ENCODE measurements at places on chromosomes 16 and 17.
A peak's percentile ranks its signal among the peaks of the same experiment; 100 is the strongest.

- no peak for DNase-seq
Observed at GRCh38 chr17:64331931-64332493, 58.6 kb downstream of the PECAM1 start.

DNA sequence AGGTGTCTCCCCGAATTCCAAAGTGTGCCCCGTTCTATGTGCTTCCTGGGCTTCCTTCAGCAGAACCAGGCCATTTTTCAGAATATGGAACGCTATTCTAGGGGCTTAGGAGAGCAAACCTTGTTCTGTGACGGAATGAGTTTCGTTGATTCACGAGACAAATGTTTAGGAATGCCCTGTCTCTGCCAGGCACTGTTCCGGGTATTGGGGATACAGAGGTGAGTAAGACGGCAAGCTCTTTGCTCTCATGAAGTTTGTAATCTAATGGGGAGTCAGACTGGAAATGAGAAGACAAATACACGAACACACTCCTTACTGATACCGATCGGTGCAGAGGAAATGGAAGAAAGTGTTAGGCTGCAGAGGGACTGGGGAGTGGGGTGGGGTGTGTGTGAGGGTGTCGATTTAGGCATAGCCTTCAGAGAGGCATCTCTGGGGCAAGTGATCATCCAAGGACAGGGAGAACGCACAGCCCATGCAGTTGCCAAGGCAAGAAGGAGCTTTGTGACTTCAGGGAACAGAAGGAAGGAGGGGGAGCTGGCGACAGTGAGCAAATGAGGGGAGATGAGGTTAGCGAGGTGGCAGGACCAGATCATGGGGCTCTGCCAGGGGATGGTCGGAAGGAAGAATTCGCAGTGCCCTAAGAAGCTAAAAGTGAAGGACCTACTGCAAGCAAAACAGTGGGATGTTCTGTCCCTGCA lies 189.6 kb downstream of the MSI2 start:
- no peak for DNase-seq

DNA sequence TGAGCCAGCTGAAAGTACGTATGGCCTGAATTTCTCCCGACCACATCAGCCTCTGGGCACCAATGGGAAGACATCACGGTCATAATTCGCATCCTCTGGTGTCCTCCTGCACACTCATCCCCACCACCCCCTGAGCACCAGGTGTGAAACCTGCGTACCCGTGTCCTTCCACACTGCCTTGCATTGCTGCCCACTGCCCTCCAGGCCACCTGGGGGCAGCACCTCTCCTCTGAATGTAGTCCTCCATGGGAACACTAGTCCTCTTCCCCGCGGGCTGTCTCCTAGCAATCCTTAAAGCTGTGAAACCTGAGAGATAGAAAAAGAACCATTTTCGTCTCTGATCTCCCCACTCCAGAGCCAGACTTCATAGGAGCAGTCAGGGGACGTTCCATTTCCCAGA lies 125.5 kb downstream of the ZNF18 start:
- DNase-seq, result no peak

- no peak for DNase-seq
Observed at GRCh38 chr17:9636501-9636900, 8.8 kb upstream of the USP43 start.

- no peak for DNase-seq
Observed at GRCh38 chr17:64254755-64255154, 8.3 kb downstream of the TEX2 start.

DNA sequence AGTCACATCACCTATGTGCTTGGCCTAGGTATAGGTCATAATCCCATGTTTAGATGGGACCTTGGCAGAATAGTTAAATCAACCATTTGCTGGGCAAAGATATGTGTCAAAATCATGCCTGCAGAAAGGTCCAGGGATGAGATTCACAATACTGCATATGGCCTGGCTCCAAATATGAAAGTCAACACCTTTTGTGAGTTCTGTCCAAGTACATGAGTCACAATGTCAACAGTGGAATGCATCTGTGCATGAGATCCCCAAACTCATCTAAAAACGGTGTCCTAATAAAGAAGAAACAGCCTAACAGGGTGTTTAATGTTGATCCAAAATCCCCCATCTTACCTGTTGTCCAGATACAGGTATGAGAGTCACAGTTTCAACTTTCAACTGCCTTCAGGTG lies 1847.5 kb downstream of the TP53TG3F start:
- DNase-seq, result no peak

DNA sequence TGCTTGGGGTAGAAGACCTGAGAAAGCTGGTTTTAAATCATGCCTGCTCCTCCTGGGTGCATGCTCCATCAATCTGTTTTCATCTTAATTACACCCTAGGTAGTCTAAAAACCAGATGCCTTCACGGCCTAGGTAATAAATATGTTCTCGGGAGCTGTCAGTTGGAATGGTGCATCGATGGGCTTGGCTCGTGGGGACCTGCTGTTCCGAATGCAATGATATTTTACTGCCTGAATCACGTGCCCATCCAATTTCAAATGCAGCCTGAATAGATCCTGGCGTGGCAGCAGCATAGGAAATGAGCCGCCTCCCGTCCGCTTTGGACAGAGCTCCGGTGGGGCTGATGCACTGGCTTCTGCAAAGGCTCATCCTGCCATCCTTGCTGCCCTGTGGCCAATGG lies 18.8 kb upstream of the FAAP100 start:
- DNase-seq, result no peak

DNA sequence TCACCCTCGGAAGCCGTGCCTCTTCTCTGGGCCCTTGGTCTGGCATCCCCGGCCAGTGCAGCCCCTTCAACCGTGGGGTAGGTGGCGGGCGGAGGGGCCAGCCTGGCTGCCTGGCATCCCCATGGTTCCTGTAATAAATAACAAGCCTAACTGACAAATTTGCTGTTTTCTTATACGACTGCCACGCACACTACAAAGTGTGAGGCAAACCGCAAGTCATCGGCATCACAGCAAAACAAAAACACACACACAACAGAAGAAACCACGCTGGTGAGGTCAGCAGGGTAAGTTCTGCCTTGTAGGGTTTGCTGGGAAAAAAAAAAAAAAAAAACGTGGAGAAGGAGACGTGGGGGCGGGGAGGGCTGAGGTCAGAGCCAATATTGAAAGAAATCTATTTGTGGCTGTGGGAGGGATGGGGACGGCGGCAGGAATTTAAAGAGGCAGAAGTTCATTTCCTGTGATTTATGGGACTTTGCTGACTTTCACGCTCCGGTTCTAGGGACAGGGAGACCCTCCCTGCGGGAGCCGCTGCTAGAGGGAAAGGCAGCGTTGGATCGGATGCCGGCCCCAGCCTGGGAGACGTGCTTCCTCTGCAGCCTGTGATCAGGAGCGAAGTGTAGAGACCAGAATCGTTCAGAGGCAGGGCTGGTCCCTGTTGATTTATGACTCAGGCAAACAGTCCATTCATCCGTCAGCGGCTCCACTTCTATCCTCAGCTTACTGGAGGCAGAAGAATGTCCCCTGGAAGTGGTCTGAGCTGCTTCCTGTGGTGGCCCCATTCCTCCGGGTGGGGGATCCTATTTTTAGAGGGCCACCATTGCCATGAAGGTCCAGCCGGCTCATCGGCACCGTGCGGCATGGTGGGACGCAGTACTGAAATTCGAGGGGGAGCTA lies 162.8 kb downstream of the FOXL1 start:
- DNase-seq, result peak; percentile 13

Measured in iPS DF 6.9 (cell line).